ENCODE measurements at places on chromosomes 7 and 10. TPM values are rescaled to one million over a fixed set of nuclear protein-coding genes. Genes with fewer than 3 reads are reported as not detected.

The MBL2 gene
- total RNA-seq, result not detected

DNA sequence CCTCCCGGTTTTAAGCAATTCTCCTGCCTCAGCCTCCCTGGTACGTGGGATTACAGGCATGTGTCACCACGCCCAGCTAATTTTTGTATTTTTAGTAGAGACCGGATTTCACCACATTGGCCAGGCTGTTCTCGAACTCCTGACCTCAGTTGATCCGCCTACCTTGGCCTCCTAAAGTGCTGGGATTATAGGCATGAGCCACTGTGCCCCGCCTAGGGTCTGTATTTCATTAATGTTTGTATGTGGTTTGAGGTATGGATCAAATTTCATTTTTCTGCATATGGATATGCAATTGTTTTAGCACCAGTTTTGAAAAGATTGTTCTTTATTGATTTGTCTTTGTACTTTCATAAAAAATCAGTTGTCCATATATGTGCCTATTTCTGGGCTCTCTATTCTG, 26.0 kb downstream of the CYP26A1 start:
- DNase-seq, result no peak

- DNase-seq, result no peak
These were observed 37.3 kb downstream of the MET start for GRCh38 chr7:116709336-116709735.

DNA sequence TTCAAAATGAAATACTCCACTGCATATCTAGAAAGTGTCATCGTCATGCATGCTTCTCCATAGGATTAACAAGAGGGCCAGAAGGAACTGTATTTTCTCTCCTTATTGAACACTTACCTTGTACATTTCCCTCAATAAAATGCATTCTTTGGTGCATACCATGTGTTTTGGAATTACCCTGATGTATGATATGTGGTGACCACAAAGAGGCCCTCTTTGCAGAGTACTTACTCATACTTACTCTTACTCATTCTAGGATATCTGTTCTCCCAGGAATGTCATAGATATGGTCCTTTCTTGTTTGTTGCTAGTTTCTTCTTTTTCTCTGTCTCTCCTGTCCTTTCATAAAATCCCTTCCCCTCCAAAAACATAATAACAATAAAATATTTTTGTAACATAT, 1087.1 kb upstream of the POT1 start:
- no peak for DNase-seq

- peak; percentile 35 for DNase-seq
These were observed 1.3 kb downstream of the CYTH3 start for GRCh38 chr7:6271060-6271658.

The AMPH gene
- total RNA-seq, result 31.0 TPM

GRCh38 chr10:8254350-8254749, 199.9 kb downstream of the GATA3 start:
- DNase-seq, result no peak

GRCh38 chr10:2734603-2735002, 332.7 kb upstream of the PFKP start:
- no peak for DNase-seq

The NFE2L3 gene
- 2.2 TPM for total RNA-seq

GRCh38 chr10:114561008-114561523, 97.0 kb downstream of the ABLIM1 start:
- no peak for DNase-seq

- no peak for DNase-seq
These were observed 118.2 kb downstream of the ADAM12 start for GRCh38 chr10:126270111-126270510.

All from breast epithelium (tissue), 4 donors.